Placental epithelial cell (primary cell): ENCODE measurements at places on chromosomes 1 and 21. TPM values are rescaled to one million over a fixed set of nuclear protein-coding genes. Genes with fewer than 3 reads are reported as not detected.

CDA gene
- total RNA-seq, result 2.7 and 15.2 TPM in 2 replicates

S100A7A gene
- not detected in 2 replicates for total RNA-seq

DCST2 gene
- total RNA-seq, result 0.43 and 2.4 TPM in 2 replicates

SPRR2A gene
- total RNA-seq, result not detected in 2 replicates

MTARC2 gene
- total RNA-seq, result 1.4 and 4.3 TPM in 2 replicates

SHISA4 gene
- total RNA-seq, result 17.9 and 18.1 TPM in 2 replicates

LRRC8B gene
- not detected in 2 replicates for total RNA-seq

TSEN15 gene
- total RNA-seq, result 10.6 and 47.7 TPM in 2 replicates

PRAMEF4 gene
- not detected in 2 replicates for total RNA-seq

OR14K1 gene
- not detected in 2 replicates for total RNA-seq
